ENCODE measurements at places on chromosomes 7 and 10.

GRCh38 chr7:155925682-155926081 is 113.4 kb upstream of the SHH start:
- no peak for DNase-seq

DNA sequence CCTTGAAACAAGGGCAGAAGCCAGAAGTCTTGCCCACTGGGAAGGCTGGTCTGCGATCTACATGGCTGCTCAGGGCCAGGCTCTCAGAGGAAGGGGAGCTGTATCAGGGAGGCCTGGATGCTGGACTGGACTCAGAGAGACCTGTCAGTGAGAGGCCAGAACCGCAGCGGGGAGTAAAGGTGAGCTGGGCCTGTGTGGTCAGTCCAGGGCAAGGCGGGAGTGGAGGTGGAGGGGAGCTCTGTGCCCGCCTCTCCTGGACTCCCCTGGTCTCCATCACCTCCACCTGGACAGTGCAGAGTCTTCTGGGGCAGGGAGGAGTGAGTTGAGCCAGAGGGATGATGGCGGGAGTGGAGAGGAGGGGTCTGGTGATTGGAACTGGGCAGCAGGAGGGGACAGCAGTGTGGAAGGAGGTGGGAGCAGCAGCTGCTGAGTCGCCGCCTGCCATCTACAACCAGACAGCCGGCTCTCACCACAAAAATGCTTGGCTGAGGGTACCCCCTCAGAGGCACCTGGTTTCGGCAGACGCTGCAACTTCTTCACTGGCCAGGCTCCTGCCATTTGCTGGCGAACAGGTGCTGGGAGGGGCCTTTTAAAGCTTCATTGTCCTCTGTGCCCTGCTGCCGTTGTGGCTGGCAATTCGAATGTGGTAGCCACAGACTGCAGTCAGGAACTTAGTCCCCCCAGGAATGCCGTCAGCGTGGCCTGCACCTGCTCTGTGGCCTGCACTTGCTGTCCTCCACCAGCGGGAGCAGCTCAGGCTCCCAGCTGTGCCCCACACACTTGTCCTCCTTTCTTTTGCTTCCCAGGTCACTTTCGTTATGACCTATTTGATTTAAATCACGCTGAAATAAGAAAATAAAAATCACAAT is 3.5 kb downstream of the RASSF4 start:
- DNase-seq: no peak

DNA sequence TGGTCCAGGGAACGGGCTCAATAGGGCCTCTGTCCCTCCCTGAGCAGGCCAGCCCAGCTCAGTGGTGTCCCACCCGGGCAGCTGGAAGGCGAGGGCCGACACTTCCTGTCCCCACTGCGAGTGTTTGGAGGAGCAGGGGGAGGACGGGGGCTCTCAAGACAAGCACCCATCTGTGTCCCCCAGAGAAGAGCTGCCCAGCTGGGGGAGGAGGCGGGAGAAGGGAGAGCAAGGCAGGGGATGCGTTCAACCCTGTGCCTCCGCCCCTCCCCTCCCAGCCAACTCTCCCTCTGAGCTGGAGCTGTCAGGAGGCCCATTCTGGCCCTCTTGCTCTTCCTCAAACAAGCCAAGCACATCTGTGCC is 35.7 kb downstream of the ZCCHC24 start:
- no peak for DNase-seq

DNA sequence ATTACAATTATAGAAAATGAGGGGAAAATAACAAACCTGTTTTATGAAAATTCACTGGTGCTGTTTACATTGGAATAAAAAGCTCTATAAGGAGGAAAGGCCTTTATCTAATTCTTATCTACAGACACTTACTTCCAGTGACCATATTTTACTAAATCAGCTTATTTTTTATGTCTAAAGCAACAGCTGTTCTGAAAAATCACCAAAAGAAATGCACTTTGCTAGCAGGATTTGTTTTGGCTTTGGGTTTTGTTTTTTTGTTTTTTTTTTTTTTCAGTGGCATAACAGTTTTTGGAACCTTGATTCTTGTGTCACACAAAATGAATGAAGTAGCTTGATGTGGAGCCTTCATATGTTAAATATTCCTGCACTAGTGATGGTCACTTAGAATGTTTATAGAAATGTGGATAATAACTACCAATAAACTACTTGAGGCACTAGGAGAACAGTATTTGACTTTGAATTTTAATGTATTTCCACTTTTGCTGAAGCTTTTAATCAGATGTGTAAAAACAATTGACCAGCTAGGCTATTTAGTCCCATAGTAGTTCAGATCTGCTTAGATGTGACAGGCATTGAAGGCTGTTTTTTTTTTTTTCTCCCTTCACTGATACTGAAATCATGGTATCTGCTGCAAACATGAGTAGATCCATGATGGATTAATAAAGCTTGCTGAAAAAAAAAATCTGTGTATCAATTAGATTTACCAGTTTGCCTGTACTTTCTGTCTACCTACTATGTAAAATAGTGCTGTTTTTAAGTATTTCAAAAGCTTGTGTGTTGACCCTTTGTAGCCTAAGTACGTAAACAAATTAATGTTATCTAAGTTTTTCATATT is 2.8 kb downstream of the ARL4A start:
- DNase-seq: no peak

DNA sequence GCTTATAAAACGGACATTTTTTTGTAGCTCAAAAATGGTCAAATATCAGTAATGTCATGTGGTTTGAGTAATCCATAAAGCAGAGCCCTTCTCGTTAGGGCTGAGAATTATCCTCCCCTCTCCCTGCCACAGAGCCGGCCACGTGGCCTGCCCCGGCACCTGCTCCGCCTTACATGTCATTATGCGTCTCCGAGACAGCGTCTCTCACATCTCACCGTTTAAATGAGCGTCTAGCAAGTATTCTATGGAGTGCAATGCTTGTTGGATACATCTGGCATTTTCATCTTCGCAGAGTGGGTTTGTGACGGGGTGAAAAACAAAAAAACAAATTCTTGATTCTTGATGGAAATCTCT is 86.1 kb downstream of the CUX1 start:
- DNase-seq: no peak

- no peak for DNase-seq
Measured at GRCh38 chr10:130372222-130372621, 236.0 kb downstream of the GLRX3 start.

DNA sequence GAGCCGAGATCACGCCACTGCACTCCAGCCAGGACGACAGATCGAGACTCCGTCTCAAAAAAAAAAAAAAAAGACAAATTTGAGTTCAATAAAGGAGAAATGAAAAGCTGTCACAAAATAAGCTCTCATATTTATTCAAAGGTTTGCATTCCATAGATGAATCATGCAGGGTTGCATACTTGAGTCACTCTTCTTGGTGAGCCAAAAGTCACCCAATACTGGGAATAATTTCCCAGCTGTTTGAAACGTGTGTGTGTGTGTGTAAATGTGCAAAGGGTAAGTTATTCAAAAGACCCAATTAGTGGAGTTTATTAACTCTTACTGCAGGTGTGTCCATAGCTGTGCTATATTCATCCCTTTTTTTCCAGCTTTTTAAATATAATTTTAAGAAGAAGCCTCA is 297.7 kb downstream of the CCDC3 start:
- DNase-seq: no peak

- DNase-seq: no peak
Measured at GRCh38 chr10:113947184-113948041, 93.0 kb downstream of the NHLRC2 start.

DNA sequence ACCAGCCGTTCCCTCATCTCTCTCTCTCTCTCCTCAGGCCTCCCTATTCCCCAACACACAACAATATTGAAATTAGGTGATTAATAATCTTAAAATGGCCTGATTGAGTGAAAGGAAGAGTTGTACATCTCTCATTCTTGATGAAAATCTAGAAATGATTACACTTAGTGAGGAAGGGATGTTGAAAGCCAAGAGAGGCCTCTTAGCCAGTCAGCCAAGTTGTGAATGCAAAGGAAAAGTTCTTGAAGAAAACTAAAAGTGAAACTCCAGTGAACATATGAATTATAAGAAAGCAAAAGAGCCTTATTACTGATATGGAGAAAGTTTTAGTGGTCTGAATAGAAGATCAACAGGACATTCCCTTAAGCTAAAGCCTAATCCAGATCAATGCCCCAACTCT is 695.1 kb downstream of the GRID1 start:
- no peak for DNase-seq

DNA sequence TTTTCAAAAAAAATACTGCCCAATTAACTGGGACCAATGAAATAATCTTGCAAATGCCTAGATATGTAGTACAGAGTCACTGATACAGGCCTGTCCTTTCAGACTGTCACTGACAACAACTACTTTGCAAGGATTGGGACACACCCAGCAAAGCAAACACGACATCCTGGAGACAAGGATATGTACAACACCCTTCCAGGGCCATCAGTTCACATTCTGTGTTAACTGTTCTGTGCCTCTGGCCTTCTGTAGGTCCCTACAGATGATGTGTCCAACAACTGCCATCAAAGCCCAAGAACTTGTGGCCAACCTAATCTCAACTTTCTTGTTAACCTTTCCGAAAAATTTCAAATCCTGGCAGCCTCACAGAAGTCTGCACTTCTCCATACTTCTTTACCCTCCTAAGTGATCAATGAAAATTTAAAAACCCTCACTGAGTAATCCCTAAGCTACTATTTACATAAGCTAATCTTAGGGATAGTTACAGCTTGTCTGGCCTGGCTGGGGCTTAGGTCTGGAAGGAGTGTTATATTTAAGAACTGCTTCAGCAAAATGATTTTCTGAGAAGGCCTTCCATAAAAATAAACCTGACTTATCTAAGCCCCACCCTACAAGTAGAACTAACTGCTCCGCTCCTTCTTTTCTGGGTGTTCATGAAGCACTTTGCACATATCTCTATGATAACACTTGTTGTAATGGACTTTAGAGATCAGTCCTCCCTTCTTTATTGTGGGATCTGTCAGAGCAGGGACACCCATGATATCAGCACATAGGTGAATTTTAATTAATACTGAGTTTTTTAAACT is 21.0 kb downstream of the COBL start:
- DNase-seq: no peak

DNA sequence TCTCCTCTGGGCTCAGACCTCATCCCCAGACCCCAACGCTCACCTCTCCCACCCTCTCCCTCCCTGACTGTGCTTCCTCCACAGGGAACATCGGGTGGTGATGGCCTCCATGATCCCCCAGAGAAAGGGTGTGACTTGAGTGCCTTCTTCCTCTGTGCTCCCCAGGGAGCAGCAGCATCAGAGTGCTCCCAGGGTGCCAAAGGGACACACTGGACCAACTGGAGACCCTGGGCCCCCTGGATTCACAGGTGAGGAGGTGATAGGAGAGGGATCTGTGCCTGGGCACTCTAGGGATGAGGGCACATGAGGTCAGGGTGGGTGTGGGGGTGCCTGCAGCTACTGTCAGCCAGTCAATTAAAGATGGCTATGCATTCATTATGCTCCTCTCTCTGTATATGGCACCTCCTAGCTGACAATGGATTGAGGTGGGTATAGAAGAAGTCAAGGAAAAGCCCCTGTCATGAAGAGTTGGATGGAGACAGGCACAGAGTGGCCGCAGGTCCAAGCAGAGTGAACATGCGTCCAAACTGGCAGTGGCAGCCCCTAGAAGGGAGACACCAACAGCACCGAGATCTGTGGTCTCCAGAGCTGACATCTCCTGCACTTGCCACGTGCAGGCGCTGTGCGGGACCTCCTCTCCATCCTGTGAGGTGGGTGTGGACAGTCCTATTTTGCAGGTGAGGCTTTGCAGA is 15.5 kb upstream of the VOPP1 start:
- DNase-seq: no peak

DNA sequence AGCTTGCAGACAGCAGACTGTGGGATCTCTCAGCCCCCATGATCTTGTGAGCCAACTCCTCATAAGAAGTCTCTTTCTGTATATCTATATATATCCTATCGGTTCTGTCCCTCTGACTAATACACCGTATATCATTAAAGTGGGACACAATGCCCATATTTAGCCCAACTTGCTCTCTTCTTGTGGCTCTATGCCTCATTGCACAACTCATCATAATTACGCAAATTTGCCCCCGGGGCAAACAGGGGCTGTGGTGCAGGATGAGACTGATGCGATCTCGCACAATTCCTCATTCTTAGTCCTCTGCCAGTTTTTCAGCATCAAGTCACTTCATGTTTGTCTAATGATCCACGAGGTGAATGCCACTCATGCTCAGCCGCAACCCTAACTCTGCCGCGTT is 183.2 kb downstream of the PRPF18 start:
- DNase-seq: no peak

- no peak for DNase-seq
Measured at GRCh38 chr10:126939706-126940105, 34.5 kb downstream of the DOCK1 start.

- no peak for DNase-seq
Measured at GRCh38 chr7:40644454-40645188, 509.8 kb downstream of the SUGCT start.

DNA sequence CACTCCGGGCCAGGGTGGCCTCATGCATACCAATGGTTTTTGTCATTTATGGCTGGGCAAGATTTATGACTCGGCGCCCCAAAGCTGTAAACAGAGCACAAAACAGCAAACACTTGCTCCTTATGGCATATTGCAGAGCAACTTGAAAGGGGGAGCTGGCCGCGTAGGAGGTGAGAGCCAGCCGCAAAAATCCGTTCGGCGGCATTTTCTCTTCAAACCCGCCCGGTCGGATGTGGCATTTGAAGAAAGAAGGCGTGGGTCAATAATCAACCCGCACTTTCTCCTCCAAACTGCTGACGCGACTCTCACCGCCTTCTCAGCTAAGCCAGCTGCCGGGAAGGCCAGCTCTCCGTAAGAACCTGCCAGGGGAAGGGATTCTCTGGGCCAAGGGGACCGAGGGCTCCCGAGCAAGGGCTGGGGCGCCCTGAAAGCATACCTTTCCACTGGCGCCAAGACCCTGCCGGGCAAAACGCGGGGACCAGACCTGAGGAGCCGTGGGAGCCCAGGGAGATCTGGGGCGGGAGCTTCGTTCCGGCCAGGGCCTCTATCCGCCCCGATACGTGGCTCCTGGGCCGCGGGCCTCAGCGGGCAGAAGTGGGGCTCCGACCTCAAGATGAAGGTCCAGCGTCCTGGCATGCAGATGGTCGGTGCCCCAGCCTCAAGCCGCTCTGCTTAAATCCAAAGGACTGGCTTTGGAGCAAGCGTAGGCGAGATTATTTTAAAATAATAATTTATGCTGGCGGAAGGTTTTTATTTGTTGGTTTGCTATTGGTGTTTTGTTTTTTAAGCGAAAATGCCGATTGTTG is 12.9 kb upstream of the HOXA2 start:
- no peak for DNase-seq

DNA sequence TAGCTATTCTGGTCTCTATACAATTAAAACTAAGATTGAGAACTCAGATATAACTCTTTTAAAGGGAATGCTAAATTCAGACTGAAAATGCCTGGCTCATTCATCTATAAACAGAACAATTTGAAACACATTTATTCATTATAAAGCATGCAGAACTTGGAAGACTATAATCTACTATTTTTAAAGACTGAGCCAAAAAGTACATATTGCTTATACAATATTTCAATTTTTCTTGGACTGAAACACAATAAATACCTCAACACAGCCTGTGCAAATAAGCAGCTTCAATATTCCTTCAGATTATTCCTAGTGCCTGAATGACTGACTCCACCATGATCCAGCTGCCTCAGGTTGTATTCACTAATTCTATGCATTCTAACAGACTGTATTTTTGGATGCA is 15.5 kb upstream of the PHYH start:
- no peak for DNase-seq
